ENCODE measurements at places on chromosomes 11 and 22. TPM values are rescaled to one million over a fixed set of nuclear protein-coding genes. Genes with fewer than 3 reads are reported as not detected.

The GDPD4 gene
- total RNA-seq = not detected

The CASTOR1 gene
- 2.6 TPM for total RNA-seq

DNA sequence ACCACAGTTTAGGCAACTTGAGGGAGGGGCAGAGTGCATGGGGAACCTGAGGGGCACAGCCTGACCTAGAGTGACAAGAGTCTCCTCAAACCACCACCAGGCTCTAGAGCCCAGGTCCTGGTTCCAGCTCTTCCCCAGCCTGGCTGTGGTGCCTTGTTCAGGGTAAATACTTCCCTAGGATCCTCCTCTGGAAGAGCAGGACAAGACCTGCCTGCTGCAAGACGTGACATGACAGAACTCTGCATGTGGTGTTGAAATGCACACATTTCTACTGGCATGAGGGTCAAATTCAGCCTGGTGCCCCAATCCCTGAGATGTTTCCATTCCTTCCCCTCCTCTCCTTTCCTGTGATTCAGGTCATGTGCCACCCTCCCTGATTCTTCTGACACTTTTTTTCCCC is 3.3 kb downstream of the SEC14L2 start:
- DNase-seq = no peak

GRCh38 chr22:17855572-17856290 is 81.5 kb upstream of the BID start:
- no peak for DNase-seq

GRCh38 chr22:43044290-43044712 is 29.4 kb upstream of the PACSIN2 start:
- DNase-seq = no peak

- DNase-seq = no peak
These were observed 2.4 kb upstream of the SOX6 start for GRCh38 chr11:16358726-16359125.

Data from K562 (cell line).